ENCODE measurements at places on chromosomes 2 and 18.
A peak's percentile ranks its signal among the peaks of the same experiment; 100 is the strongest.

DNA sequence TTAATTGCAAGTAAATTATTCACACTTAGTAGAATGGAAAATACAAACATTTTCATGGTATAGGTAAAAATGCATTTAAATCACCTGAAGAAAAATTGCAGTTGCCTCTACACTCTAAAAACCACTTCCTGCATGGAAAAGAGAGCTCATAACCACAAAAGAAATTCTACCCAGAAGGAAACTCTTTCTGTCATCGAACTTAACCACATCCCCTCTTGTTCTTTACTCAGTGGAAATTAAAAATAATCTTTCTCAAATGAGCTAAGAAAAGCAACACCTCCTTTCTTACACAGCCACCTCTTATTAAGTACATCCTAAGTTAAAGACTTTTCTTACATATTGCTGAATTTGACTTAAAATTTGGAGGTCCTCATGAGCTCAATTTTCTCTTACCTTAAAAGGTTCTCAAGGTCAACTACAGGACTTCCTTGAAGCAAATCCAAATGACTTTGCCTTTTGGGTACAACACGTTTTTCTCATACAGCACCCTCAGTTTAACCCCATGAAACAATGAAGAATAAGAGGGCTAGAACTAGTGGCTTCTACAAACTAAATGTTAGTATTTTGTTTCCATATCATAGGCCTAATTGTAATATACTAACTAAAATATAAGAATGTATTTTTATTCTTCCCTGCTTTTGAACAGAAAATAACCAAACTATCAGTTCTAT lies 109.1 kb upstream of the CRIM1 start:
- no peak for DNase-seq

- DNase-seq: peak; percentile 30
Measured at GRCh38 chr18:45974088-45974536, 7.0 kb upstream of the EPG5 start.

GRCh38 chr2:159149747-159150146 lies 136.8 kb downstream of the WDSUB1 start:
- no peak for DNase-seq

- no peak for DNase-seq
Measured at GRCh38 chr2:192254444-192254843, 59.7 kb upstream of the TMEFF2 start.

- no peak for DNase-seq
Measured at GRCh38 chr18:40152859-40153258, 1802.2 kb upstream of the PIK3C3 start.

DNA sequence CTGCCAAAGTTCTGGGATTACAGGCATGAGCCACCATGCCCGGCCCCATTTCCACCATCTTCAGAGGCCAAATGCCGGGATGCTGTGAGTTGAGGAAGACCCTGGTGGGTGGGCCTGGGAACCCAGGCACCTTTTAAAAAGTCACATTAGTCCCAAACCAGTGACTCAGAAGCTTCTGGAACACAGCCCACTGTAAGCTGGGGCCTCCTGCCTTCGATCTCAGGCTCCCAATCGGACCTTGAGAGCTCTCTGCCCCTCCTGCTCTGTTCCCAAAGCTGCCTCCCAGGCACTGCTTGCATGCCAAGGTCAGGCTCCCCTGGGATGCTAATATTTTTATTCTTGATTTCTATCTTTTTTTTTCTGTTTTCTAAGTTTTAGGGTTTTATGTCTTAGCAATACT lies 4.2 kb downstream of the ADCY3 start:
- no peak for DNase-seq

GRCh38 chr18:1020731-1021344 lies 116.2 kb downstream of the ADCYAP1 start:
- no peak for DNase-seq

DNA sequence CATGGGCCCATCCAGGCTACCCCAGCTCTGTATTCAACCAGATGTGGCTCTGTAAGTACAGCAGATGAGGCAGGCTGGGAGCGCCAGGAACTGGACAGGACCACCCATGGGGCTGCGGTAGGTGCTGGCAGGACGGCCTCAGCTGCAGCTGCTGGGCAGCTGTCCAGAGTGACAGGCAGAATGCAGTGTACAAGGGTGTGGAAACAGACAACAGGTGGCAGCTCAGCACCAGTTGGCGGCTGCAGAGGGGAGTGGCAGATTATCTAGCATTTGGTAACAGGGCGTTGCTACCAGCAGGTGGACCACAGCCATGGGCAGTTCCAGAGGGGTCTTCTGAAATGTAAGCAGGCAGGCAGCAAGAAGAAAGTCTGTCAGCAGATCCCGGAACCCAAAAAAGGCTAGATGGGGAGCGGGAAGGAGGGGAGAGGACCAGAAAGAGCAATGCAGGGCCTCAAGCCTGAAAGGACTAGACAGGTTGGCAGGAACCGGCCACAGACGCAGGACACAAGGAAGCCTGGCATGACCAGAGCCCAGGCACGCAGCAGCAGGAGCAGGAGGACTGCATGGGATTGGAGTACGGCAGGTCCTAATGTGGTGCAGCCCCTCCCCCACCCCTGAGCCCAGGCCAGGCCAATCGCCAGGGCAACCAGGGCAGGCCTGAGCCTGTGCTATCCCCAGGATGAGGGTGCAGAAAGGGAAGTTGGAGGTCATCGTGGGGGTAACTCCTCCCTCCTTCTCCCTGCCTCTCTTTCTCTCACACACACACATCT lies 24.7 kb downstream of the PKDCC start:
- no peak for DNase-seq

- no peak for DNase-seq
Measured at GRCh38 chr2:171991027-171991426, 8.7 kb upstream of the METAP1D start.
